Upper lobe of left lung (tissue), 6 donors: ENCODE measurements at places on chromosomes 11 and 22. TPM values are rescaled to one million over a fixed set of nuclear protein-coding genes. Genes with fewer than 3 reads are reported as not detected.

DNA sequence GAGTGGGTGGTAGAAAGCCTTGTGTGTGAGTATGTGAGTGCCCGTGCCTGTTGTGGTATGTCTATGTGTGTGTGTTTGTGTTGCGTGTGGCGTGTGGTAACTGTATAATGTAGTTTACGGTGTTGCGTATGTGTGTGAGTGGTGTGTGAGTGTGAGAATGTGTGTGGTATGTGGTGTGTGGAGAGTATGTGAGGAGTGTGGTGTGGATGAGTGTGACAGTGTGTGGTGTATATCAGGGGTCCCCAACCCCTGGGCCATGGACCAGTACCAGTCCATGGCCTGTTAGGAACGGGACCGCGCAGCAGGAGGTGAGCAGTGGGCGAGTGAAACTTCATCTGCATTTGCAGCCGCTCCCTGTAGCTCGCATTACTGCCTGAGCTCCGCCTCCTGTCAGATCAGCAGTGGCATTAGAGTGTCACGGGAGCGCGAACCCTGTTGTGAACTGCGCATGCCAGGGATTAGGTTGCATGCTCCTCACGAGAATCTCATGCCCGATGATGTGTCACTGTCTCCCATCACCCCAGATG lies 5.7 kb downstream of the UPK3A start:
- DNase-seq, result peak; percentile 39

GRCh38 chr11:118903204-118904015 lies 19.7 kb downstream of the CXCR5 start:
- DNase-seq, result no peak

GRCh38 chr11:386483-386882 lies 7.5 kb upstream of the PKP3 start:
- DNase-seq, result no peak

- DNase-seq, result no peak
Measured at GRCh38 chr11:34311126-34311525, 46.7 kb downstream of the ABTB2 start.

- no peak for DNase-seq
Measured at GRCh38 chr11:68043349-68044144, 4.7 kb downstream of the TCIRG1 start.

GRCh38 chr22:43540529-43540923 lies 128.7 kb downstream of the MPPED1 start:
- DNase-seq, result no peak

GRCh38 chr11:110890995-110891394 lies 178.8 kb upstream of the ARHGAP20 start:
- no peak for DNase-seq

GRCh38 chr11:95084509-95084908 lies 5.1 kb upstream of the ENDOD1 start:
- DNase-seq, result no peak

DNA sequence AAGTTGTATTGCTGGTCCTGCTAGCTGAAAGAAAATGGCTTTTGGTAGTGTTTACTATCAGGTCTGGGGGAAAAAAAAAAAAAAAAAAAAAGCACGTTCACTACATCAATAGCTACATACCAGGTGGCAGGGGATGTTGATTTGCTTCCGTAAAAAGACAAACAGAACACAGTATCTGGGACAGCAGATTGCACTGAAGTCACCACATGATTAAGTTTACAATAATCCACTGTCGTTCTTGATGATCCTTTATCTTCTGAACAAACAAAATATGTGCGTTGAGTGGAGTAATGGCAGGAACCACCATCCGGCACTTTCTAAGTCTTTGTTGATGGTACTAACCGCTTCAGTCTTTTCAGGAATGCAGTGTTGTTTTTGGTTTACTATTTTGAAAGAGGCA lies 48.7 kb downstream of the DDX6 start:
- DNase-seq, result no peak

GRCh38 chr11:44467413-44467812 lies 98.0 kb upstream of the CD82 start:
- no peak for DNase-seq

Gene C22orf31
- total RNA-seq, result not detected

Gene MISFA
- 0.76 TPM for total RNA-seq

Gene KRTAP5-7
- total RNA-seq, result not detected

Gene SSH3
- total RNA-seq, result 53.7 TPM

Gene KBTBD4
- total RNA-seq, result 19.2 TPM

Gene GGTLC2
- total RNA-seq, result not detected
